Bronchial smooth muscle cell (primary cell): ENCODE measurements at places on chromosomes 3 and 15. TPM values are rescaled to one million over a fixed set of nuclear protein-coding genes. Genes with fewer than 3 reads are reported as not detected.

NRROS gene
- total RNA-seq: 0.34 and 0.63 TPM in 2 replicates

CEMIP gene
- 27.4 and 78.4 TPM in 2 replicates for total RNA-seq

PLSCR5 gene
- total RNA-seq: not detected in 2 replicates

LEKR1 gene
- 0.26 and 0.32 TPM in 2 replicates for total RNA-seq

PLIN1 gene
- 0.26 TPM in 1 of 2 replicates, not detected in the other for total RNA-seq

IMPDH2 gene
- total RNA-seq: 394 and 444 TPM in 2 replicates

FRMD5 gene
- total RNA-seq: 3.2 and 9.3 TPM in 2 replicates

SI gene
- total RNA-seq: not detected in 2 replicates

DPPA2 gene
- total RNA-seq: not detected in 2 replicates

HMCES gene
- total RNA-seq: 11.8 and 15.1 TPM in 2 replicates

TWF2 gene
- 78.8 and 87.5 TPM in 2 replicates for total RNA-seq

IQCF5 gene
- not detected in 2 replicates for total RNA-seq

CNTN3 gene
- total RNA-seq: 0.17 and 0.32 TPM in 2 replicates

PARP15 gene
- total RNA-seq: 0.16 and 0.17 TPM in 2 replicates

HESX1 gene
- total RNA-seq: 0.34 and 0.79 TPM in 2 replicates
